ACHN (cell line): ENCODE measurements at places on chromosomes 16 and 17.

DNA sequence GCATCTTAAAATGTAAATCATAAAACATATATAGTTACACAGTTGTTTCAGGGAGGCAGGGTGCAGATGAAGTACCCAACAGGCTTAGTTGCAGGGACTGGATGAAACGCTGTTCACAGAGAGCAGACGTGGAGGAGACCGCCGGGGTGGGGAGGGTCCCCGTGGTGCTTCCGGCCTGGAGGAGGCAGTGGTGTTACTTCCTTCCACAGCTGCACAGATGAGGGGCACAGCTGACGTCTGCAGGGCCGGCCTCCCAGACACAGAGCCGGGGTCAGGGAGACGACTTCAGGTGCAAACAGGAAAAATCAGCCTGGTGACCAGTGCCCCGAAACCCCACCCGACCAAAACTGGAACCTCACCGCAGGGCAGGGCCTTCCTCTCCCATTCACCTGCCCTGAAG is 17.1 kb downstream of the SPIRE2 start:
- no peak for DNase-seq

GRCh38 chr17:40179923-40180659 is 2.8 kb downstream of the RAPGEFL1 start:
- DNase-seq, result peak; percentile 46

DNA sequence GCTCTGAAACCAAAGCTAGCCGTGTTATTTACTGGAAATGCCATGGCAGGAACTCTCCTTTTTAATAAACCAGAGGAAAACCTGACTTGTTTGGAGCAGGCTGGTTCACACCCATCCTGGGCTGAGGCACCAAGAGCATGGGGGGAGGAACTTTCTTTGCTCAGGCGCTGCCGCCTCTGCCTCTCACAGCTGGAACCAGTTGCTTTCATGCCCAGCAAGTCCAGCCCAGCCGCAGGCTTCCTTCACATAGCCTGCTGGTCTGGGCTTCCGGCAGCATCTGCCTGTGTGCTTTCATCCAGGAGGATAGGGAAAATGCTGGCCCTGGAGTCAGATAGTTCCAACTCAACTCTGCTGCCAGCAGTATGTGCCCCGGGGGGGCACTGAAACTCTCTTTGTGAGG is 88.1 kb upstream of the ASIC2 start:
- no peak for DNase-seq

DNA sequence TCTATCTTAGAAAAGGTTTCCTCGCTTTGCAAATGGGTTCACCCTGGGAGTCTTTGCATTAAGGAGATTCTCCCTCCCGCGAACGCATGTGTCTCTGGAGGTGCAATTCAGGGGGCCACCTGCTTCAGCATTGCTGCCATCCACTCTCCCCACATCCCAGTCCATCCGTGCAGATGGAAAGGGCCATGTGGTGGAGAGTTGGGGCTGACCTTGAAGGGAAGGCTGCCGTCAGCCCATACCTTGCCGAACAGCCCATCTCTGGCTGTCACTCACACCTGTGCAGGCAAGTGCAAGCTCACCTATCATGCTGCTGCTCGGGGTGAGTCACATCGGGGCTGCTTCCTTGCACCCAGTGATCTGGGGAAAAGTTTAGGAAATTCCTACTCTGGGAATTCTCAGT is 106.1 kb downstream of the ZNF423 start:
- no peak for DNase-seq

GRCh38 chr17:13562271-13562800 is 39.4 kb downstream of the HS3ST3A1 start:
- DNase-seq, result peak; percentile 98

DNA sequence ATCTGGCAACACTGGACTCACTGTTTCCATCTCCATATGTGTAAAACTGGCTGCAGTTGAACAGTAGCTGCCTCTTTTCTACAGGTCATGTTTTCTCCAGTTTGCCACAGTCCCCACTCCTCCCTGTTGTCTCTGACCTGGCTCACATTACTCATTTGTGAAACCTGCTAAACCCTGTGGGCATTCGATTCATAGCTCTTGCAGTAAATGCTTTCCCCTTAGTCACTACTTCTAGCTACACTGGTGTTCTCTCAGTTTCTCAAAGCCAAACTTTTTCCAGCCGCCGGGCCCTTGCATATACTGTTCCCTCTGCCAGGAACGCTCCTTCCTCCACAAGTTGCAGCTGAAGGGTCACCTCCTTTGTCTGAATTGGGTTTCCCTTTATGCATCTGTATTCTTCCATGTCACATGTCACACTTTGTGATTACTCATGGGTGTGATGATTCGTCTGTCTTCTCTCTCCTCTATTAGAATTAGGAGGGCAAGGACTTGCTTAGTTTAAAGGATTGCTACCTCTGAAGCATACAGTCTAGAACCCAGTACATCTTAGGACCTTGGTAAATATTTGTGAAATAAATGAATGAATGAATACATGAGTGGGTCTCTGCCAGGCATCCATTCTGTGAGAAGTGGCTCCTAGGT is 15.0 kb upstream of the MT4 start:
- no peak for DNase-seq

DNA sequence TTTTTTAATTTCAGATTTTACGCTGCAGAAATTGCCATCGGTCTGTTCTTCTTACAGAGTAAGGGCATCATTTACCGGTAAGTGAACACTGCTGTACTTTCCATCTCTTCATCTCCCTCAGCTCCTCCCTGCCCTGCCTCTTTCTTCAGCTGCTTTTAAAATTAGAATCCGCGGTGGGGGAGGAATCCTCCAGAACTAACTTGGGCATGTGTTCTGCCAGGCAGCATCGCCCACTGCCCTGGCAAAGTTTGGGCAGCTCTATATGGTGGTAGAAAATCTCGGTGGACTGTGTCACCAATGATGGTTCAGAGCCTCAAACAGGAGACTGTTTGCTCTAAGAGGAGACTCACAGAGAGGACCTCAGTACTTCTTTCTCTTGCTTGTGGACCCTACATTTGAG is 81.6 kb upstream of the CACNG3 start:
- no peak for DNase-seq

DNA sequence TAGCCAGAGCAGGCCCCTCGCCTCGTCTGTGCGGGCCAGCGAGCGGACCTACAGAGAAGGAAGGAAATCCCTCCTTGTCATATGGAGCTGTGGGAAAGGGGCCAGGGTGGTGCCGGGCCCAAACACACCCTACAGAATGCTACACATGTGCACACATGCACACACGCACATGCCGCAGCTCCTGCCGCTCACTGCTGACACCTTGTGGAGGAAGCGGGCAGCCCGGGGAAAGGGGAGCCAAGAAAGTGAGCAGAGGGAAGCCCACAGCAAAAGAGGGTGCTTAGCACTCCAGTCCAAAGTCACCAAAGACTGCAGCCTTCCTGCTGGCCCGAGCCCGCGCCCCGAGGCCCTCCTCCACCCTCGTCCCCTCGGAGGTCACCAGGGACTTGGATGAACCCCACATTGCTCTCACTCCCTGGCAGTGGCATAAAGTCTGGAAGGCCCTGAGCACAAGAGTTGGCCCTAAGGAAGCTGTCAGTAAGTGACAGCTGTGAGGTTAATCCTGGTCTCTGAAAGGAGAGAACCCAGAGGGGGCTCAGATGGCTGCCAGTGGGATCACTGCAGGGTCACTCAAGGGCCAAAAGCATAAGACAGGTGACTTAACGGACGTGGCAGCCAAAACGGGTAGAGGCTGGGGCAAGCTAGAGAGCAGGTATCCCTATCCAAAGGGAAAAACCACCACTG is 68.2 kb downstream of the MYO18A start:
- DNase-seq, result peak; percentile 65

- no peak for DNase-seq
Observed at GRCh38 chr16:89637379-89637778, 20.1 kb downstream of the CHMP1A start.

DNA sequence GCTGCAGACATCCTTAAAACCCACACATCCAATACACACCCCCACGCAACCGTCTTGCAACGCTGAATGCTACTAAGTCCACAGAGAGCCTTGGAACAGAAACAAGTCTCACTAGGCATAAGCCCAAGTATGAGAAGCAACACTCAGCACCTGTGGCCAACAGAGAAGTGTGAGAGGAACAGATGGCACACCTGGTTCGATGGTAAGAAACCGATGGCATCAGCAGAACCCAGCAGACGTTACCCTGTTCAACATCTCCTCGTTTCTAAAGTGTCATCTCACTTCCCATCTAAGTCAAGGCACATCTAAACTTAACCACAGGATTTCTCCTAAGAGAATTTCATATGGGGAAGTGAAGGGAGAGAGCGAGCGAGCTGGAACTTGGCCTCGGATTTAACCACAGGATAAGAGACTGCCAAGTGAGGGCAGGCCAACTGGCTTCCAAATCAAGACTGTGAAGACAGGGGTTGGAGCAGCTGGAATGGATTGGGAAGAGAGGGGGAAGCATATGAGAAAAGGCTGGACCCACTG is 41.0 kb downstream of the NXPH3 start:
- no peak for DNase-seq

GRCh38 chr16:49620158-49620868 is 235.6 kb downstream of the ZNF423 start:
- DNase-seq, result peak; percentile 33

- peak; percentile 63 for DNase-seq
Observed at GRCh38 chr16:24070851-24071250, 185.3 kb upstream of the CACNG3 start.

DNA sequence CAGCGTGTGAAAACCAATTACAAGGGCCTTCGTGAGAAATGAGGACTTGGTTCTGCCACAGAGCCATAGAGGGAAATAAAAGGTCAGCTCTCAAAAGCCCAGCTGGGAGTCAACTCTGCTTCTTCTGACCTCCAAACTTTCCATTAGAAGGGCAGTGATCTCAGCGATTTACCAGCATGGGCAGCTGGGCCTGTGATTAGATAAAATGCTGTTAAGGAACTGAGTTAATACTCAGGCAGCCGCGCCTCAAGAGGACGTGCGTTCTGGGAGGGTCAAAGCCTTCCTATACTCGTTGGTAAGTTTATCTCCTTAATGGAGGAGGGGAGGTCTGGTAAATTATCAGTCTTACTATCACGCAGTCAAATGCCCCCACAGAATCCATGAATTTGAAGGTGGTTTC is 480.2 kb upstream of the ERCC4 start:
- no peak for DNase-seq

DNA sequence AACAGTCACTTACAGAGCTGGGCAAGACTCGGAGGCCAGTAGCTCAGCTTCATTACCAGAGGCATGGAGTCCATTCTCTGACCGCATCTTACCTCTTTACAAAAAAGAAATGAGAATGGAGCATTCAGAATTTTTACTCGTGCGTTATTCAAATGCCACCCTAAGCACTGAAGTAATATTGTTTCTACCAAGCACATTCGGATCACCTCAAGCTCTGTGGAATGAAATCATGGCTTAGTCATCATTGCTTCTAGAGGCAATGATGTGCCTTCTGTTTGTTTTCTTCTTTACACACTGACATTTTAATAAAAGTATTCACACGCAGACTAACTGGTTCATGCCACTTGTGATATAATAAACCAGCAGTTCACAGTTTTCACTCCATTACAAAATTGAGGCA is 206.8 kb downstream of the PHKB start:
- no peak for DNase-seq
